Activated naive CD8-positive, alpha-beta T cell treated with anti-CD3 and anti-CD28 coated beads for 36 hours (primary cell): ENCODE measurements at places on chromosomes 6 and 20.

DNA sequence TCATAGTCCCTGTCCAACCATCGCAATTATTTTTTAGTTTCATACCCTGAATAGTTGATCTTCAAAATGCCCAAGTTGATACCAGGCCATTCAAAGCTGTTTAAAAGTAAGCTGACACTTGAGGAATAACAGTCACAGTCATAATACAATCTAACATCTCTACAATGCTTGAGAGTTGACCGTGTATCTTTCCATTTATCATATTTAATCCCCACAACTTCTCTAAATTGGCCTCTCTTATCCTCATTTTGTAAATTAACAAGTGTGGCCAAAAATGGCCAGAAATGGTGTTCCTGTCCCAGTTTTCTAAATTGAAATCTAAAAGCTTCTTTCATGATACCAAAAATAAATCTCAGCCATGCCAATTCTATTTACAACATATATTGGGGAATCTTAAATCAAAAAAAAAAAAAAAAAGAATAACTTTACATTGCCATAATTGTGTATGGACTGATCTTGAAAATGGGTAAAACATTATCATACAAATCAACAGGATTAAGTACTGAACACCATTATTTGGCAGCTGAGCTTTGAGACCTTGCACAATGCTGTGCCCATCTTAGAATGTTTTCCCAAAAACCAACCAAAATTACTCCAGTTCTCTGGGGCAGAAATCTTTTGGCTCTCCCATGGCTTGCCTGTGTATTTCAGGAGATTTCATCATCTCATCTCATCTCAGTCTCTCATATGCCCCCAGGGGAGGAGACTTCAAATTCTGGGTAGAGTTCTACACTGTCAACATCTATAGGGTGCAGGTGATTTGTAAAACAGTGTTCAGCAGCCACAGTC lies 448.7 kb upstream of the JARID2 start:
- no peaks in the 10 kb centered on the region for H3K36me3 ChIP-seq
- H3K27me3 ChIP-seq: peaks cover 8% of the 10 kb centered on the region
- no peak overlapping the region for H3K4me3 ChIP-seq
- peaks cover 5% of the 10 kb centered on the region for H3K4me1 ChIP-seq

- H3K4me1 ChIP-seq: no peaks in the 10 kb centered on the region
- no peak overlapping the region for H3K4me3 ChIP-seq
- no peaks in the 10 kb centered on the region for H3K27me3 ChIP-seq
Observed at GRCh38 chr6:47455533-47456209, 21.9 kb upstream of the CD2AP start.

DNA sequence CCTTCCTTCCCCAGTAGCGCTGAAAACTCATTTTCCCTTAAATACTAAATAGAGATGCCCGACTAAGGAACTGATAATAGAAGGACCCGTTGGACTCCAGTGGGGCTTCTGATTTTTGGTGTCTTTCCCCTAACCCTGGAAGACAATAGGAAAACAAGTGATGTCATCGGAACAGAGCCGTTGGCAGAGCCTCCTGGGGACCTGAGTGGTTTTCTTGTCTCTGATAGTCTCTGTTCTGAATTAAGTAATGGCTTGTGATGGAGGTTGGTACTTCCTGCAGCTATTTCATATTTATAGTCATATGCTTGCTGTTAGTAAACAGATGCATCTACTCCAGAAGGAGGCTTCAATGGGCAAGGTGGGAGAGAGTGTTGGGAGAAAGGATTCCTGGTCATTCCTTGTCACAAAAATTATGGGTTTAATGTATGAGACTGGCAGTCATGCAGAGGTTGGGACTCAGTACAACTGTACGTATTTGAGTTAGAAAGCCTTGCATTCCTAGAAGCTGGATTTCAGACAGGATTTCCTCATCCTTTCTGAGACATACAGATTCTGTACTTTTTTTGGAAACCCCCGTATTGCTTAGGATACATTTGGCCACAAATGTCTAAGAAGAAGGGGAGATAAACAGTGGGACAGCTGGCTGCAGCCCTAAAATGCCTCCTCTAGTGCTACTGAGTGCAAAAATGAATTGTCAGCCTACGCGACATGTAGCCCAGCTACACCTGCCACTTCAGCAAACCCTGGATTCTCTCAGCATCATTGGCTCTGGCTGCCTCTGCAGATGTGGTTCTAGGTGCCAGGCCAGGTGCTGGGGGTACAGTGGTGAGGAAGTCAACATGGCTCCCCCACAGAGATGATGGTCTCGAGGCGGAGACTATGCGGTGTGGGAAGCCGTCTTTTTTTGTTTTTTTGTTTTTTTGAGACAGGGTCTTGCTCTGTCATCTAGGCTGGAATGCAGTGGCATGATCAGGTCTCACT lies 38.1 kb downstream of the CDS2 start:
- no peak overlapping the region for H3K4me3 ChIP-seq
- no peaks in the 10 kb centered on the region for H3K36me3 ChIP-seq
- H3K4me1 ChIP-seq: peaks cover 63% of the 10 kb centered on the region
- no peak for DNase-seq
- H3K27ac ChIP-seq: no peak overlapping the region

DNA sequence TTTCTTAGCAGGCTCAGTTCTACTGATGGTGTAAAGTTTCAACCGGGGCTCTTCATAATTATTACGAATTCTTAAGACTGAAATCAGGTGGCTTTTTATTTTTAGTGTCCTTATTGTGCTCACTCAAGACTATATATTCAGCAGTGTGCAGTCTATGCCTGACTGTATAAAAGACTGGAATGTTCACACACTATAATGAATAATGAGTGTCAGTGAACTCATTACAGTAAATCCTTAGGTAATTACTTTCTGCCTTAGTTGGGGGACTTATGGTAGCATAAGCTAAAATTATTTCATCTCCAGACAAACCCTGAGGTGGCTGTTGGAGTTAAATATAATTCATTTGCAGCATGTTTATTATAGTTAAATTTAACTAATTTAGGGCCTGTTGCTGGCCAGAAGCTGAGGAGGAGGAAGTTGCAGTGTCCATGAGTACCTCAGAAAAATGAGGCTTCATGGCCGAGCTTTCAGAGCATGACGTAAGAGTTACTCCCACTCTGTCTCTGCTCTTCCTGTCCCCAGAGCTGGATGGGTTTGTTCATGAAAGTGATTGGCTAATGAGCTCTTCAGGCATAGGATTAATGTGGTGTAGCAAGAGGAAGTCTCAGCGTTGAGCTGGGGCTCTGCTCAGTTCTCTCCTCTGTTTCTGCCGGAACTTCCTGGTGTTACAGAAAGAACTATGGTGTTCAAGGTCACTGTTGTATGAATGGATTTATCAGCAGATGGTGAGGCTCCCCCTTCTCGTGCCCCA lies 335.7 kb downstream of the NRN1 start:
- H3K4me3 ChIP-seq: peak overlapping the region; percentile 63
- peak; percentile 31 for DNase-seq
- peaks cover 18% of the 10 kb centered on the region for H3K36me3 ChIP-seq

GRCh38 chr6:137217801-137218472 lies 1.2 kb downstream of the IFNGR1 start:
- DNase-seq: no peak
- H3K27ac ChIP-seq: peak overlapping the region; percentile 98
- peaks cover 49% of the 10 kb centered on the region for H3K4me1 ChIP-seq
- H3K27me3 ChIP-seq: no peaks in the 10 kb centered on the region
- peaks cover 12% of the 10 kb centered on the region for H3K36me3 ChIP-seq
